ENCODE measurements at places on chromosomes 3 and 15.

DNA sequence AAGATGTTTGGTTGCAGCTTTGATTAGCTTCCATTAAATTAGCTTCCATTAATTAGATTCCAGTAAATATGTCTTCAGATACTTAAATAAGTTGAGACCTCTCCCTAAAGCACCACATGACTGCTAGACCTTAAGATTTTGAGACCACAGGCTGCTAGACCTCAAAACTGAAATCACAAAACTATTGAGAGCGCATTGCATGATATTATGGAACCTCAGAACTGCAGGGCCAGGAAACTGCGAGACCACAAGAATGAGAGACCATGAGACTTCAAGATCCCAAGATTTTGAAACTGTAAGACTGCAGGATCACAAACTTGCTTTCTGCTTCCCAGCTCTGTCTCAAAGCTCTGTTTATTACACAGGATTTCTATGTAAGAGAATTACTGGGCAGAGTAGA lies 87.4 kb downstream of the TRIM42 start:
- H3K4me1 ChIP-seq = no peaks in the 10 kb centered on the region
- H3K27ac ChIP-seq = no peak overlapping the region
- no peaks in the 10 kb centered on the region for H3K27me3 ChIP-seq
- DNase-seq = no peak
- no peaks in the 10 kb centered on the region for H3K36me3 ChIP-seq

GRCh38 chr3:72060447-72061034 lies 275.6 kb upstream of the PROK2 start:
- no peak overlapping the region for H3K27ac ChIP-seq
- H3K4me1 ChIP-seq = no peaks in the 10 kb centered on the region
- no peaks in the 10 kb centered on the region for H3K27me3 ChIP-seq
- H3K36me3 ChIP-seq = no peaks in the 10 kb centered on the region

DNA sequence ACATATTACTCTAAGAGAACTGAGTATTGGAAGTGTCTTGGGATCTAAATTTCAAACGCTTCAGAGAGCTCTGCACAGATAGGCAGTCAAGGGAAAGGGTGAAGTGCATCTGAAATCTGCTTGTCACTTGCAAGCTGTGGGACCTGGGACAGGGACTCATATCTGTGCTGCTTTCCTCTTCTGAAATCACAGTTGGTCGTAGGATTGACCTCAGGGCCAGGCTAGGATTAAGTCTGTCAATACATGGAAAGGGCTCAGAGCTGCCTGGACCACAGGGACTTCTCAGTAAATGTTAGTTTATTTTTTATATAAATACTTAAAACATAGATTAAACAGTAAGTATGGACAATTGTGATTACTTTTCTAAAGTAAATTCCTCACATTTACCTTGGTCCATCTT lies 74.7 kb upstream of the CMTM7 start:
- peaks cover 11% of the 10 kb centered on the region for H3K4me1 ChIP-seq
- no peaks in the 10 kb centered on the region for H3K36me3 ChIP-seq
- no peak overlapping the region for H3K4me3 ChIP-seq
- H3K27me3 ChIP-seq = no peaks in the 10 kb centered on the region

- no peak for DNase-seq
- no peak overlapping the region for H3K4me3 ChIP-seq
- H3K4me1 ChIP-seq = no peaks in the 10 kb centered on the region
Observed at GRCh38 chr3:110178965-110179364, 841.6 kb upstream of the DPPA4 start.

- H3K27ac ChIP-seq = no peak overlapping the region
- DNase-seq = no peak
- H3K4me1 ChIP-seq = no peaks in the 10 kb centered on the region
- H3K4me3 ChIP-seq = no peak overlapping the region
- no peaks in the 10 kb centered on the region for H3K27me3 ChIP-seq
Observed at GRCh38 chr3:136297826-136298225, 47.7 kb downstream of the PCCB start.

DNA sequence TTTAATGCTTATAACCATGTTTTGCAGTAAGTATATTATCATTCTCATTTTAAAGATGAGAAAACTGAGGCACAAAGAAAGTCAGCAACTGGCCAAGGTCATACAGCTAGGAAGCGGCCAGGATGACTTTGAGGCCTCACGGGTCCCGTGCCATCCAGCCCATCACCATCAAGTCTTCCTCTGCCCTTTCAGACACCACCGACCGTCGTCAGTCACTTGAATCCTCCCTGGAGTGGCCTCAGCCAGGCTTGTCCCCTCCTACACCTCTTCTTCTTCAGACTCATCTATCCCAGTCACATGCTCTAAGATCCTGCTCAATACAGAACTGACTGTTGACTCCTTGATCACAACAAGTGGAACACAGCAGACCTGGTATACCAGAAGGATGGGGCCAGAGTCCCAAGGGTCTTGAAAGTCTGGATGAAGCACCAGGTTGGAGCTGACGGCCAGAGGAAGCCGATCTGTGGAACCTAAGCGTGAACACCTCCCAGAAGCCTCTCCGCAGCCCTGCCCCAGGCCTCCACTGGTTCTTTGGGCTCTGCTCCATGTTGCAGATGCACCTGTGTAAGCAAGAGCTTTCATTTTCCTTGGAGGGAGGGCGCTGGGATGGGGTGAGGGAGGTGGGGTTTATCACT lies 22.1 kb downstream of the ITGA11 start:
- H3K4me1 ChIP-seq = no peaks in the 10 kb centered on the region
- no peak overlapping the region for H3K27ac ChIP-seq
- DNase-seq = no peak
- H3K4me3 ChIP-seq = no peak overlapping the region
- H3K27me3 ChIP-seq = no peaks in the 10 kb centered on the region

DNA sequence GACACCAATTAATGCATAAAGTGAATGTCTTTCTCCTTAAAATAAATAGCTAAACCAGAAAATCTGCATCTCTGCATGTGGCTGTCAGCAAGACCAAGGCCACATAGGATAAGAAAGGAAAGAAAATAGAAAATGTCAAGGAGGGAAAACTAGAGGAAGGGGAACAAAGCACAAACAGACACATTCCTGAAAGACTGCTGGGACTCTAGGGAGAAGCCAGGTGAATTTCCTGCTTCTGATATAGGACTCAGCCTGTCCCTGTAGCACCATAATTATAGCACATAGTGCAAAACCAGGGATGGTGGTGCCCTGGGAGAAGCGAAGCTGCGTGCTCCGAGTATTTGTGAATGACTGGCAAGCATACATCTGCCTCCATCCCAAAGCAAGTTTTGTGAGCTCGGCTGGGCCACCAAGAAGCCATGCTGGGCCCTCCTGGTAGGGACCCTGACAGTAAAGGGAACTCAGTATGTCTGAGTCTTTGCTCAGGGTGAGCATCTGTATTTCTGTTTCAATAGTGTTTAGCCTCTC lies 14.2 kb downstream of the FSTL1 start:
- no peak overlapping the region for H3K4me3 ChIP-seq
- H3K27ac ChIP-seq = no peak overlapping the region
- no peak for DNase-seq
- no peaks in the 10 kb centered on the region for H3K27me3 ChIP-seq
- no peaks in the 10 kb centered on the region for H3K4me1 ChIP-seq
- no peaks in the 10 kb centered on the region for H3K36me3 ChIP-seq

- H3K4me1 ChIP-seq = no peaks in the 10 kb centered on the region
- no peak overlapping the region for H3K27ac ChIP-seq
- no peak for DNase-seq
Observed at GRCh38 chr3:173078525-173078924, 62.5 kb downstream of the SPATA16 start.

GRCh38 chr3:64612916-64613526 lies 74.8 kb downstream of the ADAMTS9 start:
- no peaks in the 10 kb centered on the region for H3K27me3 ChIP-seq
- H3K4me3 ChIP-seq = no peak overlapping the region

DNA sequence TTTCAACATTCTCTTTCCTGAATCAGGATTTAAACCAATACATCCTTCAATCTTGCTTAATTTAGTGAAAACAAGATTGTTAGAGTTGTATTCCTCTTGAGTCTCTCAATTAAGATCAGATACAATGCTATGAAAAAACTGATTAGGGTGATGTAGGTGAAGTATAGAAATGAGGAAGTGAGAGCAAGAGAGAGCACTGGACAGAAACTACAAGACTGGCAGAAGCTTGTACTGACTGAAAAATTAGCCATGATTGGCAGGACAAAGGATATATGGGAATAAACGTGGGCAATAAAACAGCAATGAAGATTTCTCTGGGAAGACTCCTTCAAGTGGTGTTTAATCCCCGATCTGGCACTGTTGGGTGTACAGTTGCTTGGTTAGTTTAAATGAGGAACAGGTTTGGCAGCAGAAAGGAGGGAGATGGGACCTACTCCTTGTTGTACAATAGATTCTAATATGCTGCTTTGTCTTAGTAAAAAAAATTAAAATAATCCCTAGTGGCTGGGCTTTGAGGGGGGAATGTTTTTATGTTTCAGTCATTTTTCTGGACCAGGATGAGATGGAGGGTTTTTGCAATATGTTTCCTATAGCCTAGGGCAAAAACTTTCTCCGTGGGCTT lies 252.7 kb downstream of the SLC9A9 start:
- H3K4me1 ChIP-seq = no peaks in the 10 kb centered on the region
- H3K27me3 ChIP-seq = no peaks in the 10 kb centered on the region
- H3K27ac ChIP-seq = no peak overlapping the region
- DNase-seq = no peak

DNA sequence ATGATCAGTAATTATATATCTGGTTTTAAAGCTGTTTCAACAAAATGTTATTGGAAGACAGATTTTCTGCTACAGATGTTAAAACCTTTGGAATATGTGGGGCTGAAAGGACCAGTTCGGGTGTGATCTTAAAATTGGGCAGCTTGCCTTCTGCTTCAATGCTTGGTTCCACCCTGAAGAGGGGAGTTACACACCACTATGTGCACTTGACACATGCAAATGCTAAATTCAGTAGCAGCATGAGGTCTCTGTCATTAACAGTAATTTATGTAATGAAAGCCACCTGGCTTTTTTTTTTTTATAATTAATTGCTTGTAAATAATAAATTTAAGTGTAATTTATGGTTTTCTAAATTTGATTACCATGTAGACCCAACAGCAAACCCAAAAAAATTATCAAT lies 24.6 kb downstream of the CDIN1 start:
- no peaks in the 10 kb centered on the region for H3K4me1 ChIP-seq
- no peaks in the 10 kb centered on the region for H3K27me3 ChIP-seq
- H3K4me3 ChIP-seq = no peak overlapping the region

GRCh38 chr3:102353805-102354204 lies 81.0 kb upstream of the ZPLD1 start:
- H3K36me3 ChIP-seq = no peaks in the 10 kb centered on the region
- H3K27ac ChIP-seq = no peak overlapping the region
- no peak for DNase-seq
- H3K4me1 ChIP-seq = no peaks in the 10 kb centered on the region
- no peak overlapping the region for H3K4me3 ChIP-seq

DNA sequence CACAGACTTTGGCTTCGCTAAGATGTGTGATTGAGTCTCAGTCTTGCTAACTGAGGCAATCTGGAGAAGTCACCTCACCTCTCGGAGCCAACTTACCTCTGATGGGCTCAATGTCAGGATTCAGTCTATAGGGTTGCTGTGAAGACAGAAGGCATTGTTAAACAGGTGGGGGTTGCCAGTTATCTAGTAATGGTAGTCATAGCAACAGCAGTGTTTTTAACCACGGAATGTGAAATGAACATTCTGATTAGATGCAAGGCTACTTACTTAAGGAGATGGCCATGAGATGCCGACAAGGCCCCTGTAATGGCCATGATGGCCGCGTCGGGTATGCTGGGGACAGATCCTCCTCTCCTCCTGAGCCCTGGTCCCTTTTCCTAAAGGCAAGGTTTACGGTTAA lies 243.1 kb downstream of the GABRG3 start:
- H3K36me3 ChIP-seq = no peaks in the 10 kb centered on the region
- DNase-seq = no peak
- H3K4me1 ChIP-seq = no peaks in the 10 kb centered on the region

DNA sequence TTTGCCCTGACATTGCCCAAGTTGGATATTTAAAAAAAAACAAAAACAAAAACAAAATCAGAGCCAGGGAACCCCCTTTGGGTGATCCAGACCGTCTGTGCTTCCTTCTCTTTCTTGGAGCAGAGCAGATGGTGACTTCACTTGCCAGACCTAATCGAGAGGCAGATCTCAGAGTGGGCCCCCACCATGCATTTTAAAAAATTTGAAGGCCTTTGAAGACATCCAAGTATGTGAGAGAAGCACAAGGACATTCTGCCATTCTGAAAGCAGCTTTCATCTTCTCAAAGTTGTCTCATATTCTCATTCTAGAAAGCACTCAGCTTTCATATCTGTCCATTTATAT lies 93.3 kb downstream of the SV2B start:
- no peaks in the 10 kb centered on the region for H3K27me3 ChIP-seq
- H3K27ac ChIP-seq = no peak overlapping the region
- no peaks in the 10 kb centered on the region for H3K4me1 ChIP-seq

GRCh38 chr3:71585887-71586809 lies 2.6 kb upstream of the FOXP1 start:
- peak; percentile 3 for DNase-seq
- peaks cover 16% of the 10 kb centered on the region for H3K4me1 ChIP-seq
- H3K27ac ChIP-seq = no peak overlapping the region
- H3K36me3 ChIP-seq = no peaks in the 10 kb centered on the region
- no peaks in the 10 kb centered on the region for H3K27me3 ChIP-seq

DNA sequence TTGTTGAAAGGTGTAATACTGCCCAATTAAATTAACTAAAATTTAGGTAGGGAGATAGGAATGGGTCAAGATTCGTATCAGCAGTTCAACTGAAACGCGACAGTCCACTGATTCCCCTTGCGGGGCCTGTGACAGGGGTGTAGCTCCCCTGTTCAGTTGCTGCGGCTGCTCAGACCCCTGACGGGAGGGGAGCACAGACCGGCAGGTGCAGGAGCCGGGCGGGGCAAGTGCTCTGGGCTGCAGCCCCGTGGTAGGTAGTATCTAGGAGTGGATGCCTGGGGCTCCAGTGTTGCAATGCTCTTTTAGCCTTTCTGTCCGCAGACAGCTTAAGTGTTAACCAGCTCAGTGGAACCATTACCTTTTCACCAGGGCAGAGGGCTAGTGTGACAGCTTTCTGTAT lies 164.9 kb downstream of the ROBO2 start:
- H3K27me3 ChIP-seq = no peaks in the 10 kb centered on the region
- H3K4me1 ChIP-seq = no peaks in the 10 kb centered on the region
- H3K4me3 ChIP-seq = no peak overlapping the region
- no peak overlapping the region for H3K27ac ChIP-seq

GRCh38 chr3:96106701-96107100 lies 707.7 kb upstream of the EPHA6 start:
- no peak for DNase-seq
- no peaks in the 10 kb centered on the region for H3K36me3 ChIP-seq
- no peak overlapping the region for H3K4me3 ChIP-seq

- no peaks in the 10 kb centered on the region for H3K4me1 ChIP-seq
- no peak for DNase-seq
- H3K4me3 ChIP-seq = no peak overlapping the region
- no peaks in the 10 kb centered on the region for H3K27me3 ChIP-seq
- H3K27ac ChIP-seq = no peak overlapping the region
Observed at GRCh38 chr3:141164852-141165251, 66.8 kb upstream of the PXYLP1 start.

- DNase-seq = no peak
- no peak overlapping the region for H3K4me3 ChIP-seq
- H3K36me3 ChIP-seq = no peaks in the 10 kb centered on the region
- H3K27me3 ChIP-seq = no peaks in the 10 kb centered on the region
- no peaks in the 10 kb centered on the region for H3K4me1 ChIP-seq
Observed at GRCh38 chr3:55558316-55558715, 71.2 kb upstream of the WNT5A start.

Measured in CD8-positive, alpha-beta memory T cell (primary cell).